Epithelial cell of umbilical artery (primary cell): ENCODE measurements at places on chromosomes 6 and 20. TPM values are rescaled to one million over a fixed set of nuclear protein-coding genes. Genes with fewer than 3 reads are reported as not detected.

DDX43 gene
- 0.65 and 1.5 TPM in 2 replicates for total RNA-seq

RBPJL gene
- total RNA-seq: not detected in 2 replicates

ZNF322 gene
- 12.3 and 20.5 TPM in 2 replicates for total RNA-seq

OR2B6 gene
- not detected in 2 replicates for total RNA-seq

POU5F1 gene
- total RNA-seq: not detected in 2 replicates

CYP21A2 gene
- not detected in 2 replicates for total RNA-seq

RNF182 gene
- 0.32 and 0.61 TPM in 2 replicates for total RNA-seq

TMC2 gene
- total RNA-seq: not detected in 2 replicates

OLIG3 gene
- not detected in 2 replicates for total RNA-seq

MATN4 gene
- not detected in 2 replicates for total RNA-seq

PRR3 gene
- total RNA-seq: 1.5 and 2.6 TPM in 2 replicates

BCAS1 gene
- total RNA-seq: under 0.01 TPM in 1 of 2 replicates, not detected in the other

EPHA7 gene
- 0.97 TPM in 1 of 2 replicates, not detected in the other for total RNA-seq

CGA gene
- total RNA-seq: not detected in 2 replicates

EYA4 gene
- total RNA-seq: 0.32 and 0.61 TPM in 2 replicates

NKX2-2 gene
- total RNA-seq: not detected in 2 replicates

VSX1 gene
- total RNA-seq: not detected in 2 replicates

GABRR2 gene
- 0.15 TPM in 1 of 2 replicates, not detected in the other for total RNA-seq

TFAP2C gene
- under 0.01 TPM in 1 of 2 replicates, not detected in the other for total RNA-seq

SCRT2 gene
- total RNA-seq: not detected in 2 replicates

SIRPD gene
- total RNA-seq: not detected in 2 replicates

FYN gene
- 125 and 135 TPM in 2 replicates for total RNA-seq

PHACTR3 gene
- total RNA-seq: not detected in 2 replicates

PRPH2 gene
- under 0.01 and 0.30 TPM in 2 replicates for total RNA-seq

FAXC gene
- 1.1 and 2.6 TPM in 2 replicates for total RNA-seq

RPS10 gene
- 2,419 and 4,666 TPM in 2 replicates for total RNA-seq

TULP4 gene
- total RNA-seq: 66.4 and 82.5 TPM in 2 replicates

OR14J1 gene
- total RNA-seq: not detected in 2 replicates

TRIM40 gene
- total RNA-seq: not detected in 2 replicates

TXLNB gene
- total RNA-seq: under 0.01 and 0.15 TPM in 2 replicates

NMBR gene
- not detected in 2 replicates for total RNA-seq

AIF1 gene
- total RNA-seq: not detected in 2 replicates

RAB23 gene
- total RNA-seq: 11.4 and 14.9 TPM in 2 replicates

SCGN gene
- total RNA-seq: not detected in 2 replicates

STMND1 gene
- total RNA-seq: not detected in 2 replicates

PTGIS gene
- 0.97 and 2.4 TPM in 2 replicates for total RNA-seq

RRAGD gene
- 0.30 and 0.32 TPM in 2 replicates for total RNA-seq

SLC32A1 gene
- total RNA-seq: not detected in 2 replicates

RSPH4A gene
- under 0.01 TPM in 1 of 2 replicates, not detected in the other for total RNA-seq

COX4I2 gene
- total RNA-seq: not detected in 2 replicates

CDSN gene
- not detected in 2 replicates for total RNA-seq

PACRG gene
- total RNA-seq: not detected in 2 replicates

BHLHE23 gene
- not detected in 2 replicates for total RNA-seq

DEFB124 gene
- total RNA-seq: not detected in 2 replicates

POM121L2 gene
- not detected in 2 replicates for total RNA-seq

TAP1 gene
- 26.0 and 112 TPM in 2 replicates for total RNA-seq

GPLD1 gene
- total RNA-seq: under 0.01 and 0.32 TPM in 2 replicates

ENPP3 gene
- total RNA-seq: under 0.01 TPM in 1 of 2 replicates, not detected in the other

BPI gene
- not detected in 2 replicates for total RNA-seq

SCP2D1 gene
- total RNA-seq: not detected in 2 replicates
